Thoracic aorta (tissue), 2 donors: ENCODE measurements at places on chromosomes 3 and 15.

- DNase-seq: no peak
- H3K4me1 ChIP-seq: peaks cover 53% of the 10 kb centered on the region
- H3K27ac ChIP-seq: peak overlapping the region; percentile 92
- H3K4me3 ChIP-seq: peak overlapping the region; percentile 84
Observed at GRCh38 chr3:150761831-150762661, 923 bp downstream of the SIAH2 start.

DNA sequence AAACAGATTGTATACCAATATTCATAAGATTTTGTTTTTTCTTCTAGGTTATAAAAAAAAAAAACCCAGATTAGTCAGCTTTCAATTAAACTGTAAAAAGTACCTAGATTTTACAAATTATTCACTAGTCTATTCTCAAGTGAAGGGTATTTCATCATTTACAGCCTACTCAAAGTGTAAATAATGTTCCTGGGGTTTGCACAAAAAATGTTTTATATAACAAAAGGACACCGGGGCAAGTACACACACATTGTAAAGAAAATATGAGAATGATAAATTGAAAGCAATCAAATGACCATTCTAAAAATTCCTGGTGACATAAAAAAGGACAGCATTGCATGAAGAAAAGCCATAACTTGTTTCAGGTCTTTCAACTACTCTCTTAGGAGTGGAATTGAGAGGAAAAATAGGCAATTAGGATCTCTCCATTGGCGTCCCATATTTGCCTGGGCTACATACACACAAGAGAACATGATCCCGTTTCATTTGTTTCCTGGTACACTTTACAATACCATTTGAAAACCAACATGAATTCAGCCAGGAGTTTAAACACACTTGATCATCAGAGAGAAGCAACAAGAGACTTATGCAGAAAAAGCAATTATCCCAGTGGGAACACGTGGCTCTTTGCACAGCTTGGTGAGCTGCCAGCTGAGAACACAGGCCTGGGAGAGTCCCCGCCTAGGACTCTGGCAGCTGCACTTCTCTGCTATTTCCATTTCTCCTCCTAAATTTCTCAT, 1039.2 kb downstream of the ROBO1 start:
- H3K4me3 ChIP-seq: no peak overlapping the region
- no peak for DNase-seq
- no peaks in the 10 kb centered on the region for H3K36me3 ChIP-seq
- H3K27ac ChIP-seq: no peak overlapping the region

DNA sequence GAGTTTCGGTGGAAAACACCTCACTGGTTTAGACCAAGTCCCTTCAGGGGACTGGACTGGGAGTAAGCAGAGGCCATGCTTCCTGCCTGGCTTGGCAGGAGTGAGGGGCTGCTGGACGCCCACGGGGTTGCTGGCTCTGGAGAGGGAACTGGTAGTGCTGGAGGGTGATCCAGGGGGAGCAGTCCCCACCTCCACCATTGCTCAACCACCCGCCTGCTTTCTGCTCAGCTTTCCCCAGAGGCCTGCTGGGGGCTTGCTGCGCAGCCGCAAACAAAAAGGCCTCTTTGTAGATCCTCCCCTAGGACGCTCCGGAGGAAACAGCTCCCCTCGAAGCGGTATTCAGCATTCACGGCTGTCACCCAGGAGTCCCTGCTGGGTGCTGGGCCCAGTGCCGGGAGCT, 33.5 kb downstream of the EBLN2 start:
- H3K27ac ChIP-seq: no peak overlapping the region
- H3K4me3 ChIP-seq: no peak overlapping the region
- DNase-seq: no peak

DNA sequence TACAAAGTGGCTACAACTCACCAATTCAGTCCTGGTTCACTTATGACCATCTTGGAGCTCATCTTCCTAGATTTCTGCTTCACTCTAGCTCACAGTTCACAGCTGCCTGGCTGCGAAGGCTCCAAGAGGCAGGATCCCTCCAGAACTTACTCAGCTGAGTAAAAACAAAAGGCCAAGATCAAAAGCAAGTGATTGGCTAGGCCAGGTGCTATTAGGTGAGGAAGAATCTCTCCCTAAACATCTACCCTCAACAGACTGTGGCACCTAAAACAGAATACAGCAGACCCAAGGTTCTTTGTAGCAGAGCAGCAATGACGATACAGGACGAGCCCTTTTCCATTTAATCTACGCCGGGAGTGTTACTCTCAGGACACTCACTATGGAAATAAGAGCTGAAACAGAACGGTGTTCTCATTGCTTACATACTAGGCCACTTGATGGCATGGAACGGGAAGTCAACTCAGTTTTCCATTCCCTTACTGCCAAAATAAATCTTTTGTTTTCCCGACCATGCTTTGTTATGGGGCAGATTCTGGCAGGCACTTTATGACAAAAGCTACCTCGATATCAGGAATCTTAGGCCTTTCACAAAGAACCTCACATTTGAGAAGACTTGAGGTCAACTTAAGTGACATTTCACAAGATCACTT, 901 bp downstream of the ICE2 start:
- H3K4me1 ChIP-seq: peaks cover 35% of the 10 kb centered on the region
- DNase-seq: no peak
- no peaks in the 10 kb centered on the region for H3K27me3 ChIP-seq

DNA sequence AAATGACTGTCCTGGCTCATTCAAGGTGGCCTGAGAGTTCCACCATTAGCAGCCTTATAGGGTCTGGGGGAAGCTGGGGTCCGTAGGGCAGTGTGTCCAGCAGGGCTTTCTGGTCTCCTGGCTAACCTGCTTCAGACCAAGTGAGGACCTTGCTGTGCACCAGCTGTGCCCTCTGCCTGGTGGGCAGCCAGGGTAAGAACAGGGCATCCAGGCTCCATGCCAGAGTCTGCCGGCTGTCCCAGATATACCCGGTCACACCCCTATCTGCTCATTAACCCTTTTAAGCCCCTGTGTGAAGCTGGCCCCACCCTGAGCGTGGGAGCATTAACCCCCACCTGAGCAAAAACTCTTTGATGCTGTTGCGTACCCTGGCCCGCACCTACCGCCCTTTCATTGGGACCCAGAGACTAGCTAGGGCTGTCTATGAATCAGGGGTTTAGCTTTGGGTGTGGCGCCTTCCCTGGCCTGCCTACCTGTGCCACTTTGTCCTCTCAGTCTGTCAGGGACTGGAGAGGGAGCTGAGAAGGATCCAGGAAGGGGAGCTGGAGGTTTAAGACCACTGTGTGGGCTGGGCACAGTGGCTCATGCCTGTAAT, 17.6 kb downstream of the SEMA3F start:
- H3K4me3 ChIP-seq: no peak overlapping the region
- no peak overlapping the region for H3K27ac ChIP-seq
- no peaks in the 10 kb centered on the region for H3K27me3 ChIP-seq
- H3K4me1 ChIP-seq: peaks cover 2% of the 10 kb centered on the region
